ENCODE measurements at places on chromosomes 2 and 18. TPM values are rescaled to one million over a fixed set of nuclear protein-coding genes. Genes with fewer than 3 reads are reported as not detected.
A peak's percentile ranks its signal among the peaks of the same experiment; 100 is the strongest.

TEKT4 gene
- 0.15 TPM for total RNA-seq

TMX3 gene
- 22.7 TPM for total RNA-seq

GCG gene
- total RNA-seq, result not detected

- DNase-seq, result no peak
These were observed 426.2 kb downstream of the RIT2 start for GRCh38 chr18:42689310-42689709.

- no peak for DNase-seq
These were observed 121.3 kb upstream of the SYT4 start for GRCh38 chr18:43398601-43399000.

DNA sequence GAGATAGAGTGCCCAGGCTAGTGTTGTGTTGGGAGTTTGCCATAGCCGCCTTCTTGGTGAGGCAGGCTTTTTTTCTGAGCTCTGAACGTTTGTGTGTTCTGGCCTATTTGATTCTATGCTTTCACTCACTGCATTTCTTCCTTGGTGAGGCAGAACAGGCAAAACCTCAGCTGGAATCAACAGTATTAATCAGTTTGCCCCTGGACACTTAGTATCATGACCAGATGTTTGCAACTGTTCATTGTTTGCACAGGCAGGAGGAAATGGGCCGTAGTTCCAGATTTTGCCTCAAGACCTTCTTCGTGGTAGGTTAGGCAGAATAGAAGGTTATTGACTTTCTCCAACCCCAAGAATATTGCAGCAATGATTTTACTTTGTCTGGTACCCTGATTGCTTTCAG is 218.1 kb upstream of the RASGRP3 start:
- DNase-seq, result no peak

- DNase-seq, result no peak
These were observed 315.3 kb downstream of the CYP26B1 start for GRCh38 chr2:71832388-71832787.

- peak; percentile 86 for DNase-seq
These were observed 79.0 kb downstream of the CIB4 start for GRCh38 chr2:26561918-26562810.

GRCh38 chr18:40926679-40927078 is 1028.4 kb upstream of the PIK3C3 start:
- no peak for DNase-seq
